ENCODE measurements at places on chromosomes 3 and 15. TPM values are rescaled to one million over a fixed set of nuclear protein-coding genes. Genes with fewer than 3 reads are reported as not detected.

Gene GABRR3
- not detected for total RNA-seq

DNA sequence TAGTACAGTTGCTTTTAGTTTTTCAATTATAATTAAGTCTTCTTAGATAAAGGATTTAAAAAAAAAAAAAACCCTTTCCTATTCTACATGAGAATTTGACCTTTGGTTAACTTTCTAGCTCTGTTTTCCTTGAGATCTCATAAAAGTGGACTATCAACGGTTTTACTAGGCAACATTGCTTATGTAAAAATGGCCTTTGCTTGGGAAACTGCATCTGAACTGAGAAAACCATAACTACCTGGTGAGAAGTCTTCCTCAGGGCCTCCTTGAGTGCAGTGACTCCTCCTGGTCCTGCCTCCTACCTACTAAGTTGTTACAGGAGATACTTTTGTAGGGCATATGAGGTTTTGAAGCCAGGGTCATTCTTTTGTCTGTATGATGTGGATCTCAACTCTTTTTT lies 42.1 kb upstream of the ACVR2B start:
- no peak for DNase-seq

- no peak for DNase-seq
Observed at GRCh38 chr15:52784799-52785671, 5.1 kb downstream of the ONECUT1 start.

GRCh38 chr3:169165196-169166158 lies 498.0 kb downstream of the MECOM start:
- no peak for DNase-seq

GRCh38 chr3:18124501-18124900 lies 300.6 kb downstream of the SATB1 start:
- peak; percentile 4 for DNase-seq

DNA sequence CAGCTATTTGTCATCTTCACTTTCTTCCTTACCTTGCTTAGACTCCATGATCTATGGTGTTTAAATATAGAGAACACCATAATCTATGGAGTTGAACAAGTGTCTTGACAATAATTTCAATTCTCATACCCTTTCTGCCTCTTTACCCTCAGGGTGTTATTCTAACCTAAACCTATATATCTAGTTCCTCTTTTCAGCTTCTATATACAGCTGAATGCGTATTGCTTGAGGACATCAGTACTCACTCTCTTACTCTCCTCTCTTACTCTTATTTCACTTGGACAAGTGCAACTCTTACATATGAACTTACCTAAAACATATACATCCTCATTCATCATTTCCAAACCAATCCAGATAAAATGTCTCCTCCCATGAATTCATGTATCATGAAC lies 187.1 kb downstream of the RAP2B start:
- DNase-seq, result no peak

- no peak for DNase-seq
Observed at GRCh38 chr3:72331076-72331475, 517.2 kb downstream of the SHQ1 start.

GRCh38 chr3:47433796-47434195 lies 41.9 kb downstream of the SCAP start:
- DNase-seq, result peak; percentile 30

DNA sequence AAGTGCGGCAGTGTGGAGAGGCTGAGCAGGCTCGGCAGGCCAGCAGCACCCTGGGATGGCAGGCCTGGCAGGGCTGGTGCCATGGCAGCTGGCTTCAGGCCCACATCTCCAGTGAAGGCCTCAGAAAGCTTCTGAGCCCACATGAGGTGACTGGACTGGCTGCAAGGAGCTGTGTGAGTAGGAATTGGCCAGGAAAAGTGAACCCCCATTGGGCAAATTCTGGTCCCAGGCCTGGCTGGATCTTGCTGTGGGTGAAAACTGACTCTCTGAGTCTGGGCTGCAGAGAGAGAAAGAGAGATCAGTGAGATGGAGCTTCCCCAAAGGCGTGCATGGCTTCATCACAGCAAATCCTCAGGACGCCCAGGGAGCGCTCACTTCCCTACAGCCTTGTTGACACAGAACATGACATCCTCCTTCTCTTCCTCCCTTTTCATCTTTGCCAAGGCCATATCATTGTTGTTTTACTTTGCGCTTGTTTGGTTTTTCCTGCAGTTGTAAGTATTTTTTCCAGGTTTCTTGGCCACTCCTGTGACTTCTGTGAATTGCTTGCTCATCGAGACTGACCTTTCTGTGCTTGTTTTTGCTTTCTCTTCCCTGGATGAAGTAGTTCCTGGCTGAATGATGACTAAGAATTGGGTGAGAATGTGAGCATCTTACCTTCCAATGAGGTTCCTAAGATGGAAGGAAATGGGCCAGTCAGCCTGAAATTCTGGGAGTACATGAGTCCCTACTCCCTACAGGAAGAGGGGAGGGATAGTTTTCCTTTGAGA lies 299.1 kb downstream of the TLE3 start:
- DNase-seq, result no peak

DNA sequence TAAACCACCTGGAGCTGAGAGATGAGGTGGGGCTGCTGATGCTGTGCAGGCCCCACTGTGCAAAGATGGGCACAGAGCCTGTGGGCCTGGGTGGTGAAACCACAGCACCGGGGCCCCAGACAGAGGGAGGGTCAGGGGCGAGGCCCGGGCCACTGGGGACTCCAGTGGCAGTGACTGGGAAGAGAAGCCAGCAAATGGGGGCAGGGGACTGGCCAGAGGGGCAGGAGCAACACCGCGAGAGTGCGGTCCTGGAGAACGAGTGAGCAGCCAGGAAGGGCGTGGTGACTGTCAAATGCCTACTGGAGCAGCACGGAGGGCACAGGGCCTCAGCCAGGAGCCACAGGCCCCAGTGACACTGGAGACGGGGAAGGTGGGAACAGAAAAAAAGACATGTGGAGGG lies 39.8 kb downstream of the HCN4 start:
- no peak for DNase-seq

GRCh38 chr15:36914960-36915808 lies 185.2 kb downstream of the MEIS2 start:
- DNase-seq, result no peak

Data from Calu3 (cell line).